ENCODE measurements at places on chromosomes 4 and X.
A peak's percentile ranks its signal among the peaks of the same experiment; 100 is the strongest.

- DNase-seq, result no peak
Measured at GRCh38 chrX:79080141-79080540, 64.3 kb upstream of the GPR174 start.

- DNase-seq, result no peak
Measured at GRCh38 chrX:10773318-10773717, 152.9 kb upstream of the MID1 start.

DNA sequence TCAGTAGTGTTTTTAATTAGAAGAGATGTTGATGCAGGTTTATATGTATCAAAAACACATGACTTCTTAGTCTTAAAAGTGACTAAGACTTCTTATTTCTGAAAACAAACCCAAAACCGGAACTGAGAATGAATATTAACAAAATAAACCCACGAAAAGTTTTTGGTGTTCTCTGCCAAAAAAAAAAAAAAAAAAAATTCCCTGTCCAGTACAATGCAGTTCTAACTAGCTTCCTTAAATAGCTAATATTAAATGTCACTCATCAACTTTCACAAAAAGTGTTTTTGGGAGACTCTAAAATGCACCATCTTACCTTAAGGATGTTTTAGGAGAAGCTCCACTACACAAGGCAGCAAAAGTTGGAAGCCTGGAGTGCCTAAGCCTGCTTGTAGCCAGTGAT lies 2.0 kb downstream of the ANKRD37 start:
- no peak for DNase-seq

DNA sequence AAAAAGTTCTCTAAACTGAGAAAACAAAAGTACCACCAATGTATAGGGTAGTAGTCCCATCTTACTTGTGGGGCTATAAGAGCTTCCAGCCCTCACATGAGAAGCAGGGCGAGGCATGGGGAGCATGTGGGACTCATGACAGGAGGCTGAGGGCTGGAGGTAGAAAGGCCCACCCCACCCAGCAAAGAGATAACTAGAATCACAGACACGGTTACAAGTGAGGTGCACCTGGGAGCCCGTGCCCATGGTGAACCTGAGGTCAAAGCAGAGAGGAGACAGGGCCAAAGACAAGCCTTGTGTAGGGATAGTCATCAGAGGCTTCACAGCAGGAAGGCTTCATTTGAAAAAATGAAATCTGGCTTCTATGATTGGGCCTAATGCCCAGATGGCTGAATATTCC lies 55.4 kb downstream of the TTC29 start:
- no peak for DNase-seq

- no peak for DNase-seq
Measured at GRCh38 chr4:89549907-89550306, 242.3 kb upstream of the GPRIN3 start.

DNA sequence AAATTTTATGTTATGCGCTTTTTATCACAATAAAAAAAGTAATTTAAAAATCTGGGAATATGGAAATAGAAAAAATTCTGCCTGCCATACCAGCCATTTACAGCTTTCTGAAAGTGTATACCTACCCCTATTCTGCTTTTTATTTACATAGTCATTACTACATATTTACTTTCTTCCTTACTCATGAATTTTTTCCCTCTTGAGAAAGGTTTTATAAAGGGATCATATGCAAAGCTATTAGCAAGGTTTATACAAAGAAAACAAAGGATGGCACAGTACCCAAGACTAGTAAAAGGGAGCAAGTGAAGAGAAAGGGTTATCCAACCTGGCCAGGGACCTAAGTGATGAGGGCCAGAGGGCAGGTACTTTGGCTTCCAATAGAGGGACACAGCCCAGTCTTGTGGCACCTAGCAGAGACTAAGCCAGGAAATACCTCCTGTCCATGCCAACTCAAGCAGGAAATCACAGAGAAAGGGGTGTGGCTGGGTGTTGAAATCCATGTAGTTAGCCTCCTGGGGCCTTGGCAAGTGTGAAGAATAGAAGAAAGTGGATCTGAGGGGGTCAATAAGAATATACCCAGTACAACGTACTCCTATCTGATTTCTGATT lies 207.3 kb upstream of the VEGFC start:
- no peak for DNase-seq

GRCh38 chrX:109774136-109774535 lies 41.1 kb upstream of the ACSL4 start:
- no peak for DNase-seq

GRCh38 chrX:148732743-148733142 lies 232.3 kb downstream of the AFF2 start:
- no peak for DNase-seq

- peak; percentile 45 for DNase-seq
Measured at GRCh38 chrX:129318375-129318774, 204.9 kb downstream of the SMARCA1 start.

DNA sequence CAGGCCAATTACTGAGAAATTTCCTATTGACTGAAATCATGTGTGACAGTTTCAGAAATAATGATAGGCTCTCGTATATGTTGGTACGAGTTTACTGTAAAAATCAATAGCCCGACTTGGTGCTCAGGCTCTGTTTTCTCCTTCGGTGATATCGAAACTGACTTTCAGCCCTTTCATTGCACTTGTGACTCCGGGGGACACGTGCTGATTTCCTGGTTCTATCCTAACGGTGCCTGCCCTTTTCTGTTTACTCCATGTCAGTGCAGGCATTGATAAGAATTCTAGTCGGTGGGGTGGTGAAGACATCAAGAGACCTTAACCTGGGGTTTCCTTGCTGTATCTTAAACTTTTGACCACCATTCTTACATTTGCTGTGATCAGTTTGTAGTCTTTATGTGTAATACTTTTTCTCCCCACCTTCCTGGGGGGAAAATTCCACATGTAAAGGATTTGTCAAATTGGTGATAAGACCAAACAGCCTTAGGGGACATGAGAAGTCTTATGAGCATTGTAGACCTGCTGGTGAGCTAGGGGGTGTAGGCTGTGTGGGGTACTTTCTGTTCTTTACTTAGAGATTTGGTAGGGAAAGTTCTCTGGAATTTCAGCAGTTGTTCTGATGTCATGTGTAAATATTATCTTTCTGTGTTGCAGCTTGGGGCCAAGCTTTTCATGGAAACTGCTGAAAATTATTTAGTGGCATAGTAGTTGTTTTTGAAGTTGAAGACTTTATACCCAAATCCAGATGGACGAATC lies 52.7 kb downstream of the TMEM131L start:
- no peak for DNase-seq

- no peak for DNase-seq
Measured at GRCh38 chr4:54568184-54568583, 89.6 kb upstream of the KIT start.

DNA sequence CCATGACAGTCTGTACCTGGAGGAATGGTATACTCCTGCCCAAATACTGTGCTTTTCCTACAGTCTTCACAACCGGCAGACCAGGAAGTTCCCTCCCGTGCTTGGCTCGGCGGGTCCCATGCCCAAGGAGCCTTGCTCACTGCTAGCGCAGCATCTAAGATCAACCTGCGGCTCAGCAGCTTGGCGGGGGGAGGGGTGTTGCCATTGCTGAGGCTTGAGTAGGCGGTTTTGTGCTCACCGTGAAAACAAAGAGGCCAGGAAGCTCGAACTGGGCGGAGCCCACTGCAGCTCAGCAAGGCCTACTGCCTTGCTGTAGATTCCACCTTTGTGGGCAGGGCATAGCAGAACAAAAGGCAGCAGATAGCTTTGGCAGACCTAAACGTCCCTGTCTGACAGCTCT lies 152.7 kb downstream of the TEX11 start:
- no peak for DNase-seq

GRCh38 chr4:145580906-145581305 lies 38.3 kb upstream of the MMAA start:
- DNase-seq, result no peak

- DNase-seq, result no peak
Measured at GRCh38 chrX:27976284-27976683, 5.0 kb downstream of the DCAF8L1 start.

- peak; percentile 37 for DNase-seq
Measured at GRCh38 chr4:139746431-139747171, 81.0 kb downstream of the MGST2 start.

DNA sequence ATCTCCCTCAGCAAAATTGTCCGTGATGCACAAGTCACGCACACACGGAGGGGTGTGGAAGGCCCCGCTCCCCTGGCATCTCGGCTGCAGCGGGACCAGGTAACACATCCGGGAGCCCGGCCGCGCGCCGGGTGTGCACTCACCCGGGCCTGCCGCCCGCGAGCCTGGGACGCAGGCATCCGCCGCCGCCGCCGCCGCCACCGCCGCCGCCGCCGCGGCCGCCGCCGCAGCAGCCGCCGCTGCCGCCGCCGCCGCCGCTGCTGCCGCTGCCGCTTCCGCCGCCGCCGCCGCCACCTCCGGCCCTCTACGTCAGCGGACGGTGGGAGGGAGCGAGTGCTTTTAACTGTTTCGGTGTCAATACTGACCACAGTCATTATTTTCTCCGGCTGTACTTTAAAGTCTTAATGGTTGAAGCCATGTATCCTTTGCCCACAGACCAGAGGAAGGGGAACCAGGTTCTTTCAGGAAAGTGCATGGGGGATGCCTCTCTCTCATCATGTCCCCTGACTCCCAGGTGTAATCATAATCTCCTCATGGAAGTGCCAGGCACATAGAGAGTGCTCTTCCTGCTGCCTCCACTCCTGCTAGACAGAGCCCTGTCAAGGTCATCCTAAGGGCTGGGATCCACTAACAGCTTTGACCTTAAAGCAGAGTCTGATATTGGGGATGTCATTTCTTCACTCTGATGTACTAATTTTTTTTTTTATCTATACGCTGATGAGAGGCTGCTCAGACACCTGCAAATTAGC lies 38.0 kb downstream of the MAGEE2 start:
- peak; percentile 6 for DNase-seq

- no peak for DNase-seq
Measured at GRCh38 chrX:36443007-36443406, 523.5 kb downstream of the CFAP47 start.

- no peak for DNase-seq
Measured at GRCh38 chrX:112851806-112852205, 11.2 kb upstream of the AMOT start.

DNA sequence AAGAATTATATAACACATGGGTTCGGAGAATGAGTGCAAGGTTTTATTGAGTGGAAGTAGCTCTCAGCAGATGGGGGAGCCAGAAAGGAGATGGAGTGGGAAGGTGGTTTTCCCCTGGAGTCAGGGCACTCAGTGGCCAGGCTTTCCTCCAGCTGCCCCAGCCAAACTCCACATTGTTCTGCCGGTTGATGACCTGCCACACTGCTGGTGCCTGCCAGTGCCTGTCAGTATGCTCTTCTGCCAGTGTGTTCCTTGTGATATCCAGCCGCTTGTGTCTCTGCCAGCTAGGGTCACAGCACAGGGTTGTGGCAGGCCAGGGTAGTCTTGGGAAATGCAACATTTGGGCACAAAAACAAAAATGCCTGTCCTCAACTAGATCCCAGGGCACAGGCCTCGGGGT lies 604.8 kb upstream of the TECRL start:
- DNase-seq, result no peak

DNA sequence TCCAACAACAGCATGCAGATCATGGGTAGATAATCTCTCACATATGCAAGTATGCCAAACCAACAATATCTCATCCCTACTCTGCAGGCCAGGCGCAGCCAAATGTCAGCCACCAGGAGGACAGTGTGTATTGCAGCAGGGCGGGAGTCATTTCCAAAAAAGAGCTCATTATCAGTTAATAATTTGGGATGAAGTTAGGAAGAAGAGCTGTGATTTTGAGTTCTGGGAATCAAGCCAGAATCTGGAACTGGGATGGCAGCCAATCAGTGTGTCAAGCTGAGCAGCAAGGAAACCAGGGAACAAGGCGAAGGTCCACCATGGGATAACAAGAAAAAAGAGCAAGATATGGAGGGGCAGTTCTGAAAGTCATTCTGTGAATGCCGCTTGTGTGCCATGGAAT lies 88.2 kb upstream of the CAMK2D start:
- no peak for DNase-seq

- no peak for DNase-seq
Measured at GRCh38 chr4:142128529-142128928, 492.1 kb downstream of the IL15 start.

DNA sequence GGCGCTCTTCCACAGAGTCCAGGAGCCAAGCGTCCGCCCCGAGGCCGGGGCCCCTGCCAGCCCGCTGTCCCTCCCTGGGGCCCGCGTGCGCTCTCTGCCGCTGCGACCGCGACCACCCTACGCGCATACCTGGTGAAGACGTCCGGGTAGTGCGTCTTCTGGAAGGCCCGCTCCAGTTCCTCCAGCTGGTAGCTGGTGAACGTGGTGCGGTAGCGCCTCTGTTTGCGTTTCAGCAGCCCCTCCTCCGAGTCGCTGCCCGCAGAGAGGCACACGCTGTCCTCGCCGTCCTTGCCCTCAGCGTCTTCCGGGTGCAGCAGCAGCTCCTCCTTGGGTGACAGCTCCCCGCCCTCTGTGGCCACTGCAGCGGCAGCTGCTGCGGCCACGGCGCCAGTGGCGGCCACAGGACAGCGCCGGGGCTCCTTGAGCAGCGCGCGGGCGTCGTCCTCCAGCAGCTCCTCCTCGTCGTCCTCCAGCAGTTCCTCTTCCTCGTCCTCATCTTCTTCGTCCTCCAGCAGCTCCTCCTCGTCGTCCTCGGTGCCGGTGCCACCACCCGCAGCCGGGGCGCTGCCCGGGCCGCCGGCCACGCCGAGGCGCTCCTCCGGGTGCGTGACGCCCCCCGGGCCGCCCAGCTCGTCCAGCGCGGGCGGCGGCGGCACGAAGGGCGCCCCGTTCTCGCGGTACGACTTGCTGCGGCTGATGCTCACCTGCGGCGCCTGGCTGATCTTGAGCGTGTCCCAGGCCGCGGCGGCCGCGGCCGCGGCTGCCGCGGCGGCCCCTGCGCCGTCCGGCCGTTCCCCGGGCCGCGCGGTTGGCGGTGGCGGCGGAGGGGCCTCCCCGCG lies 2.8 kb downstream of the ARX start:
- DNase-seq, result no peak

DNA sequence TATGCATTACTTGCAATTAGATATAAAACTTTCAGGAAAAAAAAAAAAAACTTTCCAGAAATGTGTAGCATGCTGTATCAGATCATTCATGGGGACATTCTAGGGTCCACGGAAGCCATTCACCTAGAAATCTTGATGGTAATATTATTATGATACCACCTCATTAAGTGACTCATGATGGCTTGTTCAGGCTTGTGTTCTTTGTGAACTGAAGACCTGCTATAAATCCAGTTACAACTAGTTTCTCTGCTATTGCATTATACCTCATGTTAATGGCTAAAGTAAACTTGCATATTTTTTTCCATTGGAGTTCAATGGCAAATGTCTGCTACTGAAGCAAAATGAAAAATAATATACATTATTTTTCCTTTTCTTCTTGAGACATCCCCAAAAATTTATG lies 35.3 kb upstream of the PTPN13 start:
- DNase-seq, result no peak

DNA sequence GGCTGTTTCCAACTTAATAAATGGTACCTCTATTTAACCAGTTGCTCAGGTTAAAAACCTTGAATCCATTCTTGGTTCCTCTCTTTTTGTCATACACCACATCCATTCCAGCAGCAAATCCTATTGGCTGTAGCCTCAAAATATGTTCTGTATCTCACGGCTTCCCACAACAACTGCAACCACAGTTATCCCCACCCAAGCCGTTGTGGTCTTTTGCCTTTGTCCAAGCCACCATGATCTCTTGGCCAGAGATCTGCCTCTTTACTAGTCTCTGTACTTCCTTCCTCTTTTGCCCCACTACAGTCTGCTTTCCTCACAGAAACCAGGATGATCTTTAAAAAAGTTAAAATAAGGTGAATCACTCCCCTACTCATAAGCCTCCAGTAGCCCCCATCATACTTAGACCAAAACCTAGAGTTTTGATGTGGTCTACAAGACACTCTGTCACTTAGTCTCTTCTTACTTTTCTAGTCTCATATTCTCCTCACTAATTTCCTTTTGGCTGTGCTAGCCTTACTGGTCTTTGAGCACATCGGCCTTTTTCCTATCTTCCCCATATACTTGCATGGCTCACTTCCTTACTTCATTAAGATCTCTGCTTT lies 10.3 kb downstream of the MAOA start:
- peak; percentile 53 for DNase-seq
